Activated naive CD8-positive, alpha-beta T cell treated with anti-CD3 and anti-CD28 coated beads, Interleukin-2, amount 50 U/mL, for 16 hours (primary cell): ENCODE measurements at places on chromosomes 6 and 20.

DNA sequence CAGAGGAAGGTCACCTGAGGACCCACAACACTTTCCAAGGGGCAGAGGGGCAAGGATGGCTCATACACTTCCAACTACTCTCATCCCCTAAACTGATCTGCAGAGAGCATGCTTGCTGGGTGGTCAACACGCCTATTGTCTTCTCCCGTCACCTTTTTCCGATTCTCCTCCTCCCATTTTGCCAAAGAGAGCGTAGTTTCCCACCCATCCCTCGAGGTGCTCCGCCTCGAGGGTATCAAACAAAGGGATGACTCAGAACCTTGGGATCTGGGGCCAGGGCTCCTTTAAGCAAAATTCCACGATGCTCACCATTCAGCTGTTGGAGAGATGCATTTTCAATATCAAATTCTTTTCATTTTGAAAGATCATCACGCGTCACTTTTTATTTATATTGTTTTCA, 507.5 kb upstream of the SULF2 start:
- no peak for DNase-seq

- no peak for DNase-seq
These were observed 25.8 kb upstream of the SEC63 start for GRCh38 chr6:107983811-107984210.

DNA sequence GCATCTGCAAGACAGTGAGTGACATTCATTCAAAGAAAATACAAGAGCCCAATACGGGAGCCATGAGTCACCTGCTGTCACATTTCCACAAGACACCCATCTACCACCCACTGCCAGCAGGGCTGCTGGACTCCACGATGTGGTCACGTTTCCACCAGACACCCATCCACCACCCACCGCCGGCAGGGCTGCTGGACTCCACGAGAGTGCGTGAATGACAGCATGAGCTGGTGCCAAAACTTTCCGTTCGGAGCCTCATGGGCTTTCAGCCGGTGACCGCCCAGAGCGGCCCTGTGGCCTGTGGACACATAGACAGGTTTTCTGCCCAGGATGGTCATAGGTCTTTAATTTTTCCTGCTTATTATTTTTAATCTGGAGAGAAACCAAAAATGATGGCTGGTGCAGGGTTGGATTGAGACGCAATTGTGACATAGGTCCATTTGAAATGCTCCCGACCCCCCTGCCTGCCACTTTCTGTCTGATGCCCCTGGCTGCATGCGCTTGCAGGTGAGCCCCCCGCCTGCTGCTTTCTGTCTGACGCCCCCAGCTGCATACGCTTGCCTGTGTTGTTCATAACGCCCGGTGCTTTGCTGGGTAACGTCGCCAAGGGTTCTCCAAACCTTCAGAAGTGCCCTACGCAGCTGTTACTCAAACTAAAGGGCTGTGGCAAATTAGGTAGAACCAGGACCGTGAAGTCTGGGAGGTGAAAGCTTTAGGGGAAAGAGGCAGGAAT, 59.1 kb upstream of the SMOC2 start:
- DNase-seq = no peak

GRCh38 chr6:25194172-25194678, 84.9 kb upstream of the CARMIL1 start:
- no peak for DNase-seq
